Stimulated activated CD4-positive, alpha-beta T cell treated with anti-CD3 and anti-CD28 coated beads, Interleukin-12 subunit alpha, Interleukin-12 subunit beta, amount 100 ng/mL, for 24 hours (primary cell): ENCODE measurements at places on chromosomes 7 and 10.

DNA sequence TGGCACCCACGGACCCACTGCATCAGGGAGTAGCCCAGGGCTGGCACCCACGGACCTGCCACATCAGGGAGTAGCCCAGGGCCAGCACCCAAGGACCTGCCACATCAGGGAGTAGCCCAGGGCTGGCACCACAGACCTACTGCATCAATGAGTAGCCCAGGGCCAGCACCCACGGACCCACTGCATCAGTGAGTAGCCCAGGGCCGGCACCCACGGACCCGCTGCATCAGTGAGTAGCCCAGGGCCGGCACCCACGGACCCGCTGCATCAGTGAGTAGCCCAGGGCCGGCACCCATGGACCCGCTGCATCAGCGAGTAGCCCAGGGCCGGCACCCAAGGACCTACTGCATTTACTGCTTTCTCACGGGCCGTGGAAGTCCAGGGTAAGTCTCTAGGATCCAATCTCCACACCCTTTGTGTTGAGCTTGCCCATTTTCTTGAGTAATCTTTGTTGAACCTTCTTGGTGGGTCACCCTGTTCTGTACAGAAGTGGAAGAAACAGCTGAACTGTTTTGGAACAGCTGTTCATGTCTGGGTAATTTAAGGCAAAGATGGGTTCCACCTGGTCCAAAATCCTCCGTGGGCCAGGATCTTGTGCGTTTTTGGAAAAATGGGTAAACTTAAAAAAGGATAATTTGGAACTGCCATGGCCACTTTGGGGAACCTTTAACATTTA, 69.0 kb downstream of the VIPR2 start:
- no peak for DNase-seq

- no peak for DNase-seq
Measured at GRCh38 chr7:87877366-87878040, 1.2 kb downstream of the DBF4 start.

DNA sequence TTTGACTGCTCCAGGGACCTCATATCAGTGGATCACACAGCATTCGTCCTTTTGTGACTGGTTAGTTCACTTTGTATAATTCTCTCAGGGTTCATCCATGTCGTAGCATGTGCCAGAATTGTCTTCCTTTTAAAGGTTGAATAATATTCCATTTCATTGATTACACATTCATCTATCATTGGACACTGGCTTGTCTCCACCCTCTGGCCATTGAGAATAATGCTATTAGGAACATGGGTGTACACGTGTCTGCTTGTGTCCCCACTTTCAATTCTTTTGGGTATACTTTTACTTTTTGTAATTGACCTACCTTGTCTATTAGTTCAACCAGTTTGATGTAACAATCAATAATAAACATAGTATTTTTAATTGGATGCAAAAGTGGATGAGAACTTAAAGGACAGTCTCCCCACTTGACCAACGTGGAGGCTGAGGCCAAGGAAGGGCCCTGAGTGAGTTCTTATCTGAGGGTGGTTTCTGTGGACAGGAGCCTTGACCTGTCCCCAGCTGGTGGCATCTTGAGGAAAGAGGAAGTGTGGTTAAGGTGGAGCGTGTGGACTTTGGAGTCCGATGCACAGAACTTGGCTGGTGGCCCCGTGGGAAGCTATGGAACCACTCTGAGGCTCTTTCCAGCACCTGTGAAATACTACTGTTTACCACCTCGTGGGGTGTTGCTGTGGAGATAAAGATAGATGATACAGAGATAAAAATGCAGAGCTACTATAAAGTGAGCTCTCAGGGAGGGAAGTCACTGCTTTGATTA, 16.6 kb downstream of the WDFY4 start:
- no peak for DNase-seq

DNA sequence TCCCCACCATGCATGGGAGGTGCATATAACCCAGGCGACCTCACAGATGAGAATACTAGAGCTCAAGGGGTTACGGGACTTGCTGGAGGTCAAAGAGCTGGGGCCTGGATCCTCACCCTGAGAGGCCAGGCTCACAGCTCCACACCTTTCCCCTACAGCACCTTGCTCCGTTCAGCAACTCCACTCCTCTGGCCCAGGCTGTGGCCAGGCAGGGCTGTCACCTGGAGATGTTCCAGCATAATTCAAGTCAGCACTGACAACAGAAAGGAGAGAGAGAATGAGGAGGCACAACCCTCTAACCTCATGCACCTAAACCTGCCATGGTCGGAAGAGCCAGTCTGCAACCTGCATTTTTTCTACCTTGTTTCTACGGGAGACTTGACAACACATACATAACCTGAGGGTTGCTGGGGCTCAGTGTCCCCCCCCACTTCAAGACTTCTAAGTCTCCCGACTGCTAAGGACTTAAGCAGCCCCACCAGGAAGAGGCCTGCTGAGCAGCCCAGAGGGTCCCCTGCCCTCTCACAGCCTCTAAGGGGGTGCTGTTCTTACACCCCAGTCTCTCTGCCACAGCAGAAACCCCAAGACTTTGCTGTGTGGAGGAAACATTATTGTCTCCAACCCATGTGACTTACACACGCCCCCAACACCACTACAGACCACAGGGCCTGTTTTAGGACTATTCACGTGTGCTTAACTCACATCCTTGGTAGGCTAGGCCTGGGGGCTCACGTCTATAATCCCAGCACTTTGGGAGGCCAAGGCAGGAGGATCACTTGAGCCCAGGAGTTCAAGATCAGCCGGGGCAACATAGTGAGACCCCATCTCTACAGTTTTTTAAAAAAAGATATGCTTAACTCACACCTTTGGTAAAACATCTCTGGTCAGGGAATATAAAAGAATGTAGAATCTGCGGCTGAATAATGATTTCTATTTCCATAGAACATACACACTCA, 175.6 kb downstream of the FAM107B start:
- no peak for DNase-seq
